Brain (organoid and tissue), 16 donors: ENCODE measurements at places on chromosomes 4 and X.

DNA sequence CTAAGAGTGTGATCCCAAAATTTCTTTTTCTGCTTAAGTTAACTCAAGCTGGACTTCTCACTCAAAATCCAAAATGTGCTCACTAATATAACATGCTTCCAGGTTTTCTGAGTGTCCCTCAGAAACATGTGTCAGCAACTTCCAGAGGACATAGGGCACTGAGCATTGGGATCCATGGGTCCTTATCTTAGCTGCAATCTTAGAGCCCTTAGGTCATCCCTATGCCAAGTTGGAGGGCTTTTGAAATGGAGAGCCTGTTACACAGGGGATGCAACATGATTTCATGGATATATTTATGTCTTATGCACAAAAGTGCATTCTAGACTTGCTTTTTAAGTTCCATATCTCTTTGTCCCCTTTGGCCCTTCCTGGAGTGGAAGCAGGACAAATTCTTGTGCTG lies 11.7 kb upstream of the HCCS start:
- no peak for DNase-seq

DNA sequence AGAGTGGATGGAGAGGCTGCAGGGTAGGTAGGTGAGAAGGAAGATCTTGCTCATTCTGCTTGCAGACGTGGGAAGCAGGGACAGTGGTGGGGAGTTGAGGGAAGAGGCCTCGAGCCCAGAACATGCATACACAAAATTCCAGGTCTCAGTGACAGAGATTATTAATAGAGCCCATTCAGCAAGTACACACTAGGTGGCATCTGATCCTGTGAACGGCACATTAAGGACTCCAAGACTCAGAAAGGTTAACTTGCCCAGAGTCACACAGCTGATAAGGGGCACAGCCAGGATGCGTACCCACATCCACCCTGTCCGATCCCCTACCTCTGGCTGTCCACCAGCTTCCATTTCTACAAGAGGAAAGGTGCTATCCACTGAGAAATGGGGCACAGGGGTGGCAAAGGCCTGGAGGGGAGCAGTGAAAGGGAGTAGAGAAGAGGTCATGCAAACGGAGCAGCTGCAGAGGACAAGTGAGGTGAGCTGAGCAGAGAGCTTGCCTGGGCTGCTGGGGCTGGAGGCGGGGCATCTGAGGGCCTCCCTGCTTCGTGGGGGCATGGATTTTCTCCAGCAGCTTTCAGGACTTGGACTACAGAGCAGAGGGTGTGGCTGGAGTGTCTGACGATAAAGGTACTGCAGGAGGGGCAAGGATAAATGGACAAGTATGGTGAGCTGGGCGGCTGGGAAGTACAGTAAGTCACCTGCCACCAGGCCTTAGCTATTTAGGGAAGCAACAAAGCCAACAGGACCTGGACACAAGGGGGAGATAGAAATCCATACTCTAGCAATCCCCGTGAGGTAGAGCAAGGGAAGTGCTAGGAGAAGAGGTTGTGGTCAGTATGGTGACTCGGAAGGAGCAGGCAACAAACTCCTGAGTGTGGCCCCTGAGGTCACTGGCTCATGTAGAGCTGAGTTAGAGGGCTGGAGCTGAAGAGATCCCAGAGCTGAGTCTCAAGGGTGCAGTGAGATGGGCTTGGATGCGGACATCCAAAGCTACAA lies 11.2 kb downstream of the IDS start:
- DNase-seq = no peak

- DNase-seq = no peak
These were observed 203.4 kb downstream of the MAML3 start for GRCh38 chr4:139950568-139950967.

DNA sequence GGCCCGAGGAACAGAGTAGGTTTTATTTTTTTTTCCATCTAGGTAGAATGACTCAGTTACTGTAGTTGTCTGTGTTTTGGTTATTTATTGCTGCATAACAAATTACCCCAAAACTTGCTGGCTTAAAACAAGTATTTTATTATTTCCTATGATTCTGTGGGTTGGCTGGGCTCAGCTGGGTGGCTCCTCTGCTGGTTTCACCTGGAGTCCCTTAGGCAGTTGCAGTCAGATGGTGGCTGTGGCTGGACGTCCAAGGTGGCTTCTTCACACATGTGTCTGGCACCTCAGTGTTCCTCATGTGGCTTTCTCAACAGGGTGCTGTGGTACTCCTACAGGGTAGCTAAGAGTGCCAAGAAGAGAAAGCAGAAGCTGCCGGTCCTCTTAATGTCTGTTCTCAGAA lies 115.8 kb downstream of the PHEX start:
- DNase-seq = no peak

- DNase-seq = no peak
These were observed 1166.8 kb downstream of the ADGRL3 start for GRCh38 chr4:62366939-62367338.

DNA sequence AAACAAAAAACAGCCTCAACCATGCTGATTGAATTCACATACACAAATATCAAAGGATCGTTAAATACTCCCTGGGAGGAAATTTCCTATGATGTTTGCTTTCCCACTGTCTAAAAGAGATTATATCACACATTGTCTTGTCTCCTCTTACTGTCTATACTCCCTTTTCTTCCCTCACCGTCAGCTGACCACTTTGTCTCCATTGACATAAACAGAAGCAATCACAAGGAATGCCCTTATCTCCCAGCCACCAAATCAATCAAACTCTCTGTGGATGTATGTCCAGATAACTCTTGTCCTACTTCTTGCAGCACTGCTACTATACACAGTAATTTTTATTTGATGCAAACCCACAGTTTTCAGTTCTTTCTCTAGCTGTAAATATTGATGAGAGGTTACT lies 12.2 kb upstream of the NUDT9 start:
- DNase-seq = no peak

- DNase-seq = peak; percentile 97
These were observed 56.2 kb upstream of the TADA2B start for GRCh38 chr4:6986781-6987587.

DNA sequence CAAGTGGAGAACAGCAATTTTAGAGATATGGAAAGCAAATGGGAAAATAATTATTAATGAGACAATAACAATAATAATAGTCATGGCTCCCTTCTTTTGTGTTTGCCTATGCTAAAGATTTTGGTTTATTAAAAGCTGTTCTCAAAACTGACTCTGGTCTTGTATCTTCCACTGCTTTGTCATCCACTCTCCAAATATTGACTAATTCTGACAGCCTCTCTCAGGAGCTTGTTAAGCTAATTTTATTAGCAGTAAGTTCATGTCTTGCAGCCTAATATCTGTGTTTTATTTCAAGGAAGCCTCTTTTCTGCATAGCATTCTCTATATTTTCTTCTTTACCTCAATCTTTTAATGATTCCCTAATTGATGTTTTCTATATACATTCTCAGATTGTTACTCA lies 1419.8 kb downstream of the ARAP2 start:
- DNase-seq = peak; percentile 1
